ENCODE measurements at places on chromosomes 4 and X.

DNA sequence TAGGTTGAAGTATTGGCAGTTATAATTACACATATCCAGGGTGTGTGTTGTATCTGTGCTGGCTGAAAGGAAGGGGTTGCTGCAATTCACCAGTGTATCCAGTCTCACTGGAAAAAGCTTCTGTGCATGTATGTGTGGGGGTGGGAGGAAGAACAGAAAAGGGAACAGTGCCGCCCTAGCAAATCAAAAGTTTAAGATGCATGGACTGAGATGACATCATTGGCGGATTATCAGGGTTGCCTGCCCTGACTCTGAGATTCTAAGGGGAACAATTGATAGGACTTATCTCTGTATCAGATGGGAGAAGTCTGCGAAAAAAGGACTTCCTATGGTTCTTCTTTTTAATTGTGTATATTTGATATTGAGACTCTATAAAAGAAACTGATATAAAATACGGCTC, 3.5 kb downstream of the SLC25A43 start:
- no peak for DNase-seq

DNA sequence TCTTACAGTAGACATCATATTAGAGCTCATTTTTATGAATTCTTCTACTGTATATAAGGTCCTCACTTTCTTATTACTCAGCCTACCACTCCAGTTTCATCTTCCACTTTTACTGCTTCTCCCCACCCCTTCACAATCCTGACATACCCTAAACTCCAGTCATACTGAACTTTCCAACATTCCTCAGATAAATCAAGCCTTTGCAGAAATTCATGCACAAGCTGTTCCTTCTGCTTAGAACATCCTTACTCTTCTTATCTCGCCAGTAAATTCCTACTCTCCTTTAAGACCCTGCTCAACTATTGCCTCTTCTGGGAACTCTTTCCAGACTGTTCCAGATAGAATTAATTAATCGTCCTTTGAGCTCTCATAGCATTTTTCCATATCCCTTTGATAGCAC, 24.8 kb downstream of the RTL9 start:
- no peak for DNase-seq

DNA sequence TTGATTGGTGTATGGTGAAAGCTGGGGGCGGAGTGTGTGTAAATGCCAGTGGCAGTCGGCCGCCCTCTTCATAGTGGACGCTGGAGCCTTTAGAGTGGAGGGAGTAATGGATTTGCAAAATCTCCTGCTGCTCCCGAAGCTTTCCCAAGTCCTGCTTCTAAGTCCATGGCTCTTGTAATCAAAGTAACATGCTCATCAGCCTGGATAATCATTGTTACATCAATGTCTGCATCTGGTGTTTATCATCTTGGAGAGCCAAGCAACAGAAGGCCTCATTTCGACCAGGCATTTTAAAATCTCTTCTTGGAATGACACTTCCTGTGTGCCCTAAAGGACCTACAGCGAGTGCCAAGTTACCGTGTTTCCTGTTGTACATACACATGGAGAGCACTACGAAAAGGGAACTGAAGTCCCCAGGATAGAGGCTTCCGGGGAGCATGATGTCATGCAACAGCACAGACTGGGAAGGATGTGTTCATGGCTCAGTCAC, 32.2 kb downstream of the UNC5C start:
- DNase-seq = no peak

- no peak for DNase-seq
These were observed 62.4 kb upstream of the RAI2 start for GRCh38 chrX:17923546-17923945.

- DNase-seq = no peak
These were observed 72.3 kb downstream of the FBXW7 start for GRCh38 chr4:152463562-152463961.

GRCh38 chr4:78033861-78034260, 23.3 kb upstream of the FRAS1 start:
- DNase-seq = no peak

DNA sequence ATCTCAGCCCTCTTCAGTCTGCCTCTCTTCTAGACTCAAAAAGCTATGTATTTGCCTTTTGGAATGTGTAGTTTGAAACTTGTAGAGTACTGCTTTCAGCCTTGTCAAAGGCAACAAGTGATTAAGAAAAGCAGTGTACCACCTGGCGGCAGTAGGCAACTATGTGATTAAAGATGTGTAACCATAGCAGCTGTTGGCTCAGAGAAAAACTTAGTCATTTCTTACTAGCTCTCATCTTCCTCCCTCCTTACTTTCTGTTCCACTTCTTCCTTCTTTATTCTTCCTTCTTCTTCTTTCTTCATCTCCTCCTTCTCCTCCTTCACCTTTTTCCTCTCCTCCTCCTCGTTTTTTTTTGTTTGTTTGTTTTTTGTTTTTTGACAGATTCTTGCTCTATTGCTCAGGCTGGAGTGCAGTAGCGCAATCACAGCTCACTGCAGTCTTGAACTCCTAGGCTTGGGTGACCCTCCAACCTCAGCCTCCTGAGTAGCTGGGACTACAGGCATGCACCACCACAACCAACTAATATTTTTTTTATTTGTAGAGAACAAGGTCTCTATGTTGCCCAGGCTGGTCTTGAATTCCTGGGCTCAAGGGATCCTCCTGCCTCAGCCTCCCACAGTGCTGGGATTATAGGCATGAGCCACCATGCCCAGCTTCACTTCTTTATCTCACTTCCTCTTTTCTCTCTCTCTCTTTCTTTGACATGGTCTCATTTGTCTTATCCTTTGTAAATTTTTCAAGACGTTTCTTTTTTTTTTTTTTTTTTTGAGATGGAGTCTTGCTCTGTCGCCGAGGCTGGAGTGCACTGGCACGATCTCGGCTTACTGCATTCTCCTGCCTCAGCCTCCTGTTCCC, 32.6 kb downstream of the ABHD18 start:
- DNase-seq = peak; percentile 16

- no peak for DNase-seq
These were observed 64.7 kb downstream of the RBM47 start for GRCh38 chr4:40564815-40565483.

GRCh38 chr4:145083891-145084605, 13.9 kb downstream of the ANAPC10 start:
- DNase-seq = no peak

GRCh38 chr4:41241919-41242318, 14.8 kb upstream of the UCHL1 start:
- DNase-seq = no peak

- no peak for DNase-seq
These were observed 13.4 kb upstream of the PBDC1 start for GRCh38 chrX:76159453-76159852.

DNA sequence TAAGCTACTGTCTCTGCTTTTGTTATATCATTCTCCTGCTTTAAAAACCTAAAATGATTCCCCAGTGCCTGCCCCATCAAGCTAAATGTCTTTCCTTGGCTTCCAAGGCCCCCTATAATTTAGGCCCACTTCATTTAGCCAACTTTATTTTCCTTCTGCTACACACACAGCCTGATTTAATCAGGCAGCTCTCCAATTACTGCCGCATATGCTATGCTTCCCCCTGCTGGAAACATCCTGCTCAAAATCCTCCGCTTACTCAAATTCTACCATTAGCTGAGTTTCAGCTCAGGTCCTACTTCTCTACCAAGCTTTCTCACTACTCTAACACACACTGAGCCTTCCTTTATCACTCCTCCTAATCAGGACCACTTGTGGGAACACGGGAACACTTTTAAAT, 17.0 kb downstream of the LAMP2 start:
- DNase-seq = peak; percentile 9

GRCh38 chr4:112956484-112956896, 93.0 kb upstream of the ANK2 start:
- no peak for DNase-seq

DNA sequence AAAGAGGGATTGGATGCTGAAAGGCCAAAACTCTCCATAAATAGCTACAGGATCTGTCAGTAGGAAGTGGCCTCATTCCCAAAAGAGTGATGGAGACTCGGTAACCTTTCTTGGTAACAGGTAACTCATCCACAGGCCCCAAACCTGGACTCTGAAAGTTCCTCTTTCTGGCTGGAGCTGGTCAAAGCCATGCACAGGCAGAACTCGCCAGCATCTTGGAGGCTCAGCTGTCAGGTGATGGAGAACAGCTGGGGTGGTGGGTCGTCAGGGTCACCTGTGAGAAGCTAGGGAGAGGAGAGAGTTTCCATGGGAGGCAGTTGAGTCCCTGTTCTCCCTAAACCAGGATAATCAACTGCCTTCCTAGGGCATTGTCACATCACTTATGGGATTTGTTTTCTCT, 354.3 kb upstream of the GATB start:
- no peak for DNase-seq

GRCh38 chr4:33068539-33068938, 2348.4 kb downstream of the PCDH7 start:
- no peak for DNase-seq

DNA sequence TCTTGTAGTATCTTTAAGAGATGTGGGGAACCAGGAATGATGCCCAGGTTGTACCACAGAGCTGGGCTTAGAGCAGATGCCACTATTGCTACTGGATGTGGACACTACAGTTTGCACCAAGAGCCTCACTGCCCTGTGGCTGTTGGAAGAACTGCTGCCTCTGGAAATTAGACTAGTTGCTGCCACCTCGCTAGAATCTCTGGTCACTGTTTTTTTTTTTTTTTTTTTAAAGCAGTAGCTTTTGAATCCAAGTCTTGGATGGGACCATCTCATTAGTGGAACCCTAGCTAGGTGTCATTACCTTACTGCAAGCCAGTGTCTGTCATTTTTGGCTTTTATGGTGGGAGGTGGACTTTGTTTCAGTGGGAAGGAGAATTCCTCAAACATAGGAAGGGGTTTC, 105.5 kb downstream of the ARHGAP10 start:
- peak; percentile 16 for DNase-seq

- DNase-seq = no peak
These were observed 35.2 kb downstream of the SEPTIN11 start for GRCh38 chr4:76984788-76985211.

DNA sequence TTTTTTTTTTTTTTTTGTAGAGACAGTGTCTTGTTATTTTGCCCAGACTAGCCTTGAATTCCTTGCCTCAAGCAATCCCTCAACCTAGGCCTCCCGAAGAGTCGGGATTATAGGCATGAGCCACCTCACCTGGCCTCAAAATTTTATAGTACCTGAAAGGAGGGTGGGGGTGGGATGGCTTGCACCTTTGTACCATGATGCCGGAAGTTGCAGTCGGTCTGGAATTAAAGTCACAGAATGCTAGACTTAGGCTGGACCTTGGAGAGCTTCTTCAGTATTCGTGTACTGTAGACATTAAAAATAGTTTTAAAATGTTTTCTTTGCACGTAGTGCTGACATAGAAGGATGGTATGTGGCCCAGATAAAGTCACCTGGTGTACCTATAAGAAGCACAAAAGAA, 280.9 kb downstream of the STIM2 start:
- DNase-seq = no peak

GRCh38 chrX:31039327-31039711, 32.5 kb downstream of the FTHL17 start:
- no peak for DNase-seq

DNA sequence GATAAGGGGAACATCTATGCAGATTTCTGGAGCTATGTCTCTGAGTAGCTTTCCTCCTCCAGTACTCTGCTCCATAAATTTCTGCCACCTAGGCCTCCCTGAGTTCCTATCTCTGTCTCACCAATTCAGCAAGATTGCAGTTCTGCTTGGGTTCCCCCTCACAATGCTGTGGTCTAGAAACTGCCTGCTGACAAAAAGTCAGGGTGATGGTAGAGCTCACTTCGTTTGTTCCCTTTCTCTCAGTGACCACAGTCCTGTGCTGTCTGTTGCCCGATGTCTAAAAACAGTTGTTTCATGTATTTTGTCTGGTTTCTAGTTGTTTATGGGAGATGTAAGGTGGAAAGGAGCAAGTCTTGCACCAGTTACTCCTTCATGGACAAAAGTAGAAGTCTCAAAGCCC, 41.1 kb downstream of the AMMECR1 start:
- no peak for DNase-seq

- no peak for DNase-seq
These were observed 23.5 kb upstream of the SOWAHD start for GRCh38 chrX:119734897-119735339.

- no peak for DNase-seq
These were observed 100.8 kb upstream of the OTUD4 start for GRCh38 chr4:145281224-145281623.

DNA sequence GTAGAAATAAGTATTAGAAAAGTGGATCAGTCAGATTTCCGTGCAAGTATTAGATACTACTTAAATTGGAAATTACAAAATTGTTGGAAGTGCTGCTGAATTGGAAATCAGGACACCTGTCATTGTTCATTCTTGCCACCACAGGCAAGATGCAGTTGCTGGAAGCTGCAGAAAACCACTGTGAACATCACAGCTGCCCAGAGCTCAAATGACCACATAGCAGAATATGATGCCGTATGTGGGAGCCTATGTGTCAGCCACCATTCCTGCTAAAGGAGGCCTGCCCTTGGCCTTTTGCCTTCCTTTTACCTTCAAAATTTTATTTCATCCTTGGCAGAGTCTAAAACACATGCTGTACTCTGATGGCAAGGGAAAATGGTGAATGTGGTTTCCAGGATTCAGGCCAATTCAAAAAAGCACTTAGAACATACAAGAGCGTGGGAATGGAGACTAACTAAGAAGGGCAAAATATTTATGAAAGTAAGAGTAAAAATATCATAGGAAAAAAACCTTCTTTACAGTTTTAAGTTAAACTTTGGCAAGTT, 1005.5 kb upstream of the GRID2 start:
- DNase-seq = no peak

DNA sequence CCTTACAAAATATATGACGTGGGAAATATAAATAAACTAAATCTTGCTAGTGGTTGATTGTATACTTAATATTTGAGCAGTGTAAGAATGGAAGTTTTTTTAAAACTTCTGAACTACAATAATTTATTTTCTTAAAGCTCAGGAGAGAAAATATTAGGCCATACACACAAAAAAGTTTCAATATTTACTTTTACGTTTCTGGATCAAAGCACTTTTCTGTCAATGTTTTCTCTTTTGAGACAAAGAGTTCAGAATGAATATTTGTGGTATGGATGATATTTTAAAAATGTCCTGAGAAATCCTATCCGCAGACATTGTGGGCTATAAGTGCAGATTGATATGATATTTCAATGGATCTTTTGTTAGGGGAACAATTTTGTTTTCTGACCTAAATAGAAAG, 109.9 kb downstream of the TLL1 start:
- DNase-seq = no peak

DNA sequence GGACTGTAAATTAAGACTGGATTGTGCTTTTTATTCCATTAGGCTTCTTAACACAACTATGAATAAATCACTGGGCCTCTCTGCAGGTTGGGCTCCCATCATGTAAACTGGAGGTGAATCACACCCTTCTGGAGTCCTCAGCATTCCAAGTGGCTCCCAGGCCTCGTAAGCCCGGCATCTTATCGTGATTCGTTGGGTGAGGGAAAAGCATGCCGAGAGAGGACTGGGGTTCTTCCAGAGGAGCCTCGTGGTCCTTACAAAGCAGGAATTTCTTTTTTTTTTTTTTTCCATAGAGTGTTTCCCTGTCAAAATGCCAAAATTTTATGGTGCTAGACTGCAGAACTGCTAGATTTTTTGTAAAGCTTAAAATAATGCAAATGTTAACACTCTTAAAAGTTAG, 20.0 kb downstream of the CLDN22 start:
- no peak for DNase-seq

- no peak for DNase-seq
These were observed 67.3 kb upstream of the ATOH1 start for GRCh38 chr4:93761286-93761685.

- DNase-seq = no peak
These were observed 580.8 kb downstream of the IQCM start for GRCh38 chr4:149234798-149235197.
